Lower lobe of right lung (tissue), 2 donors: ENCODE measurements at places on chromosomes 5 and 9. TPM values are rescaled to one million over a fixed set of nuclear protein-coding genes. Genes with fewer than 3 reads are reported as not detected.

DNA sequence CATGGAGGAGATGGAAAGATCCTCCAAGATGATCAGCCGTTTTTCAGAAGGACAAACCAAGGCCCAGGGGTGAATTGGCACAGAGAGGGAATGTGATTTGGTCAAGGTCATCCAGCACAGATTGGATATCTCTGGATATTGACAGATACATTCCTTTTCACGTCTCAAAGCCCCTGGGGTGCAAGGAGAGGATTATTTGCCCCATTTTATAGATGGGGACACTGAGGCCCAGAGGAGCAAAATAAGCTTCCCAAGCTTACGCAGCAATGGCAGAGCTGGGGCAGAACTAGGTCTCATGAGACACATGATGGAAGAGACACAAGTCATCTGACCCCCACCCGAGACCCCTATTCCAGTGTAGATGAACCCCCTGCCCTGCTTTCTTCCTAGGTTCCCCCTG lies 895 bp upstream of the PDGFRB start:
- H3K4me1 ChIP-seq = peaks cover 18% of the 10 kb centered on the region
- peak overlapping the region; percentile 70 for H3K27ac ChIP-seq
- H3K4me3 ChIP-seq = peak overlapping the region; percentile 54
- H3K27me3 ChIP-seq = no peaks in the 10 kb centered on the region
- DNase-seq = no peak

DNA sequence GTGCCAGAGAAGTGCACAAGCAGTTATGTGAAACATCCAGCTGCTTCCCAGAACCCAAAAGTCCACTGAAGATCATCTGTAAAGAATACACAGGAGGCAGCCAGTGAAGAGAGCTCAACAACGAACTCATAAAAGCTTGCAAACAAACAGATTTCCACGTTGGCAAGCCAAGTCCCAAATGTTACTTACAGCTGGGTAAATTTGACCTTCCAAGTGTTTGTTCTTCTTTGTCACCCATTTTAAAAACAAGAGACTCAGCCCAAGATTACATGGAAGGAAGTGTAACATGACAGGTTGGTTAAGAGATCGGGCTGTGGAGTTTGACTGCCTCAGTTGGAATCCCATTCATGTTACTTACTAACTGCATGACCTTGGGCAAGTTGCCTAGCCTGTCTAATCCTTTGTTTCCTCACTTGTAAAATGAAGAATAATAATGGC lies 174.9 kb upstream of the PAPPA start:
- H3K36me3 ChIP-seq = no peaks in the 10 kb centered on the region
- no peaks in the 10 kb centered on the region for H3K4me1 ChIP-seq
- H3K27me3 ChIP-seq = no peaks in the 10 kb centered on the region
- H3K4me3 ChIP-seq = no peak overlapping the region
- DNase-seq = no peak

GRCh38 chr9:6424940-6425339 lies 11.9 kb downstream of the UHRF2 start:
- H3K4me1 ChIP-seq = peaks cover 6% of the 10 kb centered on the region
- DNase-seq = no peak
- no peak overlapping the region for H3K4me3 ChIP-seq
- no peak overlapping the region for H3K27ac ChIP-seq
- H3K27me3 ChIP-seq = no peaks in the 10 kb centered on the region
- H3K36me3 ChIP-seq = peaks cover 25% of the 10 kb centered on the region

Gene OR1Q1
- not detected for total RNA-seq

- H3K27ac ChIP-seq = no peak overlapping the region
- no peak for DNase-seq
- H3K4me1 ChIP-seq = peaks cover 11% of the 10 kb centered on the region
- no peak overlapping the region for H3K4me3 ChIP-seq
- H3K27me3 ChIP-seq = no peaks in the 10 kb centered on the region
Observed at GRCh38 chr5:138037271-138037670, 4.4 kb upstream of the FAM13B start.

Gene ENTPD2
- total RNA-seq = 0.62 TPM

DNA sequence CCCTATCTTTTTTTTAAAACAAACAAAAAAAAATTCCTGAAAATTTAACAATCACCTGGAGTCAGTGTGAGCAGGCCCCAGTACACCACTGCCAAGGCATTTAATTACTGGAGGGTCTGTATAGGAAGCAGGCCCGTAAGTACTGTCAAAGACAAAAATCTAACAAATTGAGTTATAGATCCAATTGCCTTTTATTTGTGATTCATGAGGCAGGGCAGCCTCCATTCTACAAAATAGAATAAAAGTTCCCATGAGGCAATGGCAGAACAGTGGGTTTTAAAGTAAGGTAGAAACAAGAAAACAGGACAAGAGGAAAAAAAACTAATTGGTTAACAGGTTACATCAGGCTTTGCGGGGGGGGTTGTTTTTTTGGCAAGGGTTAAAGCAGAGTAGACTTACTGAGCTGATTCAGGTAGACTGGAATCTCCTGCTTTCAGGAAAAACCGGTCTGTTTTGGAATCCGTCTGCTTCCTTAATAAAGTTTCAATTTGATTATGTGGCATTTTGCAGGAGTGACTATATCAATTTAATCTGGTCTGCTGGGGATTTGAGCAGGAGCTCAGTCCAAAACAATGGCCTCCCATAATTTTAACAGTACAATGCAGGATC lies 48.9 kb downstream of the AUH start:
- no peaks in the 10 kb centered on the region for H3K4me1 ChIP-seq
- H3K36me3 ChIP-seq = no peaks in the 10 kb centered on the region
- no peak overlapping the region for H3K4me3 ChIP-seq
- no peak overlapping the region for H3K27ac ChIP-seq
- no peaks in the 10 kb centered on the region for H3K27me3 ChIP-seq

DNA sequence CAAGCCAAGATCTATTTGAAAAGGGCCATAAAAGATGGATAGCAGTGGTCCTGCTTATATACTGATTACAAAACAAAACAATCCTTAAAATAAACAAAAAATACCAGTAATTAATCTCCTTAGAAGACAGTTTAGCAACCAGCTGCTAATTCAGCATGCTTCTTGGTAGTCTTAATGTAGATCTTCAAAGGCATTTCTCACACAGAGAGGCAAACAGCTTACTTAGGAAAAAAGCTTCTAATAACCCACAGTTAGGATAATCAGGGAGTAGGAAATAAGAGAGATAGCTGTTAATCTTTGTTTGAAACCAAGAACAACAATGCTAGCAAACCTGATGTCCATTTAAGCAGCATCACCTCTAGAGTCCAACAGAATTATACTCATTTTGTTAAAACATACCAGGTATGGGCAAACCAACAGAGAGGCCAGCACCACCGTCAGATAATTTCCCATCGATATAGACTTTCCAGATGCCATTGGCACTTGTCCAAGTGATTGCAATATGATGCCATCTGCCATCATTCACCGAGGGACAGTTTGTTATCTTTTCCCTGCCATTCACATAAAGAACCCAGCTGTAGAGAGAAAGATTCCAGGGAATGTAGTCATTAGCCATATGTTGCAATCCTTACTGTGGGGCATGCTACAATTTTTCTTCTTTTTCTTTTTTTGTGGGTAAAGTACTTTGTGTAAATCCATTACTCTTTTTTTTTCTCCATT lies 105.6 kb upstream of the TXNDC8 start:
- no peaks in the 10 kb centered on the region for H3K27me3 ChIP-seq
- no peak overlapping the region for H3K4me3 ChIP-seq
- no peak for DNase-seq

- no peaks in the 10 kb centered on the region for H3K27me3 ChIP-seq
- H3K36me3 ChIP-seq = no peaks in the 10 kb centered on the region
- H3K4me3 ChIP-seq = no peak overlapping the region
- DNase-seq = no peak
Observed at GRCh38 chr5:40307920-40308319, 371.8 kb upstream of the PTGER4 start.
